ENCODE measurements at places on chromosomes 5 and 9.

DNA sequence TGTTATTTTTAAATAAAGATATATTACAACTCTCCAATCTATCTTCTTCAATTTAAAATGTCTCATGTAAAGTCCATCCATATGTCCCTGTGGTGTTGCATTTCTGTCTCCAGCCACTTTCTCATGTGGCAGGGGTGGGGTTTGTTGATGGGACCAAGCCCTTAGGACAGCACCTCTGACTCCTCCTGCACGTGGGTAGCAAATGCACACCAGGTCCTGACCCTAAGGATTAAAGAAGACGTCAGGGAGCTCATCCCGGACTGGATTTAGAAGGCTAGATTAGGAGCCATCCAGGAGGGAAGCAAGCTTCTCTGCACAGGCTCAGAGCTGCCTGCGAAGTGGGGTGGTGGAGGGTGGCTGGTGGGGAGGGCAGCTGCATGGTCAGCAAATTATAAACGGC is 38.9 kb upstream of the FAM120AOS start:
- no peak for DNase-seq

- DNase-seq, result no peak
These were observed 103.8 kb upstream of the ERCC6L2 start for GRCh38 chr9:95771556-95772246.

DNA sequence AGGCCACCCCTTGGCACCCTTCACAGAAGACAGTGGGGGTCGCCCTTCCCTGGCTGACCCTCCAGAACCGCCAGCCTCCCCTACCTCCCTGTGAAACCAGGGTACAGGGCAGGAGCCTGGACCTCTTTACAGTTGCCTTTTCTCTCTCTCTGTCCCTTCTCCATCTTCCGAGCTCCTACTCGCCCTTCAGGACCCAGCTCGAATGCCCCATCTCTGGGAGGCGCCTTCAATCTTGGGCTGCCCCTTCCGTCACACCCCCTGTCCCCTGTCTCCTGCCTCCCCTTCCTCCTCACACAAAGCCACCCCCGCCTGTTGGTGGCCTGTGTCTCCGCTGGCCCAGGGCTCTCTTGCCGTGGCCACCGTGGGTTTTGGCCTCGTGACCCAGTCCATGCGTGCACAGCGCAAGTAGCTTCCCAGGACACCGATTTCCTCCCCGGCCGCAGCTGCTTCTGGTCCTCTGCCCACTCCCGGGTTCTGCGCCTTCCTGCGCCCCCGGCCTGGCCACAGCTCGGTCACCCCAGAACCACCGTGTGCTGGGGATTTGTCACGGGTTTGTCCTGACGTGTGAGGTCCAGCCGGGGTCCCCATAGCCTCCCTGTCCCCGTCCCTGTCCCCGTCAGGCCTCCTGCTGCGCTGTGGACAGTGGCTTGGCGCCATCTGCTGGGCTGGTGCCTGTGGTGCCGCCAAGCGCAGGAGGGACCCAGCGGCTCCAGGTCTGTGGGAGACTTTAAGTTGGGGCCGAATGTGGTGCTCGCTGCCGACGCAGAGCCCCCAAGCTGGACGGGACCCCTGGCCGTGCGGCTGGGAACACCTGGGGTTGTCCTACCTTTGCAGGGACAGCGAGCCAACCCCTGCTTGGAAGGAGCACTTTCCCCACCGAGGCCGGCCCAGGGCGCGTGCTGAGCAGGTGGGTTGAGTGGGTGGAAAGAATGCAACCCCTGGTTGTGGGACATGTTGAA is 4.0 kb upstream of the TMEM250 start:
- no peak for DNase-seq

DNA sequence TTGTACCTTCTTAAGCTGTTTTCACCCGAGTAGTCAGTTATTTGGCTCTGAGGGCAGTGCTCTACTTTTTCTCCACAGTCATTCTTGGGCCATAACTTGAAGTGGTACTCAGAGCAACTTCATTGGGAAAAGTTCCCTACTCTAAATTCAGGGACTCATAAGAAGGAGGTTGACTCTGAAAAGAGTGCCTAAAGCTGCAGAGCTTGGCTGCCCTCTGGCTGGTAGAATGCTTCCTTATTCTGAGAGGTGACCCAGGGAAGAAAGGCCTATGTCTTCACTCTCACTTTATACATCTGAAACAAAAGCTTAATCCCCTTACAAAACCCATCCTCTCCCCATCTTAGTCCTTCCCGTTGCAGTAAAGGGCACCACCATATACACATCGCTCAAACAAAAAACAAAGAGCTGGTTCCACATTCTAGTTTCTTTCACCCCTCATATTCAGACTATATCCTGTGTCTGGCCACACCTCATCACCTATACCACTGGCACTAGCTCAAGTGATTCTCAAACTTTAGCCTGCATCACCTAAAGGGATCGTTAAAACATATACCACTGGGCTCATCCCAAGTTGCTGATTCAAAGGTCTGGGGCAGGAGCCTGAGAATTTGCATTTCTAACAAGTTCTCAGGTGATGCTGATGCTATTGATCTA is 7.9 kb downstream of the IGIP start:
- DNase-seq, result no peak
